Fibroblast of skin of right quadriceps (primary cell): ENCODE measurements at places on chromosomes 7 and 10.
A peak's percentile ranks its signal among the peaks of the same experiment; 100 is the strongest.

DNA sequence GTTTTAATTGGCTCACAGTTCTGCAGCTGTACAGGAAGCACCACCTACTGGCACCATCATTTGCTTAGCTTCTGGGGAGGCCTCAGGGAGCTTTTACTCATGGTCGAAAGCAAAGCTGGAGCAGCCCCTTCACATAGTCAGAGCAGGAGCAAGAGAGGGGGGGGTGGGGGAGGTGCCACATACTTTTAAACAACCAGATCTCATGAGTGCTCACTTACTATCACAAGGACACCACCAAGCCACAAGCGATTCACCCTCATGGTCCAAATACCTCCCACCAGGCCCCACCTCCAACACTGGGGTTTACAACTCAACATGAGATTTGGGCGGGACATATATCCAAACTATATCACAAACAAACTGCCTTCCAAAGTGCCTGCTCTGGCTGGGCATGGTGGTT, 31.7 kb upstream of the SLC18A3 start:
- no peak for DNase-seq

GRCh38 chr7:71504697-71505441, 372.9 kb downstream of the GALNT17 start:
- no peak for DNase-seq

- no peak for DNase-seq
Observed at GRCh38 chr7:116087291-116087690, 56.7 kb upstream of the TFEC start.

DNA sequence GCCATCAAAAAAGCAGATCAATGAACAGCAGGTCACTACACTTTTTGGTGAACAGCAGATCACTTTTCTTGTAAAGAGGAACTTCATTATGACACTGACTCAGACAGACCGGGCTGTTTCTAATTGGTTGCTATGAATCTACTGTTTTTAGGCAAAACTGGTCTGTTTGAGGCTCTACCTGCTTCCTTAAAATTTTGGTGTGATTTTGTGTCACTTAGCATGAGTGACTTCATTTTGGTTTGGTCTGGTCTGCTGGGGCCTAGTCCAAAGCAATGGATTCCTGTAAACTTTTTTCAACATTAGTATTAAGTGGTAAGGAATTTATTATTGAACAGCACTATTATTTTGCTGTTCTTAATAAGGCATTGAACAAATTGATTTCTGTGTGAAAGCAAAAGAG, 41.8 kb upstream of the C10orf71 start:
- DNase-seq, result no peak

DNA sequence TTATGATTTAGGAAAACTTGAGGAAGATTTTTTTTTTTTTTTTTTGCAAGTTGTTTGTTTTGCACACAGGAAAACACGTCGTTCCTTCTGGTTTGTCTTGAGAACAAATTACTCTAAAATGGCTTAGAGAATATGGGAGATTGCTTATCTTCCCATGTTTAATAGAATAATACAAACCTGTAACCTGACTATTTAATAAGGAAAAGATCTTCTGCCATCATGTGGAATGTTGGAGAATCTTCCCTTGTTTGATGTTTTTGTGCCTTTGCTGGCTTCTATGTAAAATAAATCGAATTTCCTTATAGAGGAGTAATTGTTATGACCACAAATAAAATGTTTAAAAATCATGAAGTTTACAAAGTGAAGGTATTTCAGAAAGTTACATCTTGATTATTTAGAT, 818.8 kb downstream of the GATA3 start:
- DNase-seq, result no peak

GRCh38 chr10:35463878-35464277, 127.6 kb downstream of the CCNY start:
- no peak for DNase-seq

- peak; percentile 51 for DNase-seq
Observed at GRCh38 chr10:17085011-17085725, 44.4 kb downstream of the CUBN start.

DNA sequence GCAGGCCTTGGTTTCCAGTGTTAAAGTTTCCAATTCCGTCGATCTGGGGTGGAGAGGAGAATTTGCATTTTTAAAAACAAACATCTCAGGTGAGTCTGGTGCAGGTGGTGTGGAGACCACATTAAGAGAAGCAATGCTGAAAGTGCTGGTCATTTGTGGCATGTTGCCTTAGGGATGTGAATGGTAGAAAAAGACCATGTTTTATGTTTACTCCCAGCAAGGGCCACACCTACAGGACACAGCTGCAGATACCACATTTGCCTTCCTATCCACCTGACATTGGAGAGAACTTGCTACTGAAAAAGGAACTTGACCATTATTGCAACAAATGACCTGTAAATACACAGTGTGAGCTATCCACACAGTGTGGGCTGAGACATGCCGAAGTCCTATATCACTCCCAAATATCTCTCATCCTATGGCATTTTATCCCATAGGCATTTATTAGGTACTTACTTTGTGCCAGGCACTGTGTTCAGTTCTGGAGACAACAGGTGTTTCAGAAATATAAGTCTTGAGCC, 183.1 kb downstream of the NRP1 start:
- DNase-seq, result no peak

DNA sequence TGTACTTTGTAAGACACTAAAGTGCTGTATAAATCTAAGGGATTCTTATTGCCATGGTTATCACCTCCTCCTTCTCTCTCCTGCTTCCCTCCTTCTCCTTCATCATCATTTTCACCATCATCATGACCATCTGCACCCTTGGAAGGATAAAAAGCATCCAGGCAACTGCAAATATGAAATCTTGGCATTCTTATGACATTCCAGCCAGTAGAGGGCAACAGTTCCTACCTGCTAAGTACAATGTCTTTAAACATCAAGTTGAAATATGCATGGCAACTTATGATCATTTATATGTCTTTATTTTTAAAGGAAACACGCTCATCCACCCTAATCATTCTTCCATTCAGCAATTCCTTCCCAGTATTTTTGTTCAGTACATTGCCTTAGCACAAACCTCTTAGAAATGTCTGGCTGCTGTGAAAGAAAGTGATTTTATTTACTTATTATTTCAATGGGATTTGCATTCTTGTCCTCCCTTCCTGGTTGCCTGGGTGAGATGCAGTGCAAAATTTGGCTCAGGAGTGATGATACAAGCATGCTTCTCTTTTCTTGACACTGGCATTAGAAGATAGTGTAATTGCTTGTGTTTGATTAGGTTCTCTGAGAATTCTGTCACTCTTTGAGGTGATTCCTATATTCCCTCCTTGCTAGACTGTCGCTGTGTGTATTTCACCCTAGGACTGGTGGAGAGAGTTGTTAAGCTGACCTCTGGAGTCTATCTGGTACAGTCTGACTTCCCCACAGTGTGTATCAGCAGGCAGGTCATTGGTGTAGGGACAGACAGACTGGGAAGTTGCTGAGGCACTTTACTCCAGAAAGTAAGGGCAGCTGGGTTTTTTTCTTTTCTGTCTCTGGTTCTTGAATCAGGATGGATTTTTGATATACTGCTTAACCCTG, 188.5 kb upstream of the BMPER start:
- peak; percentile 65 for DNase-seq

GRCh38 chr10:77398558-77398957, 239.1 kb downstream of the KCNMA1 start:
- DNase-seq, result peak; percentile 47

GRCh38 chr10:86801995-86802394, 45.6 kb downstream of the BMPR1A start:
- no peak for DNase-seq

DNA sequence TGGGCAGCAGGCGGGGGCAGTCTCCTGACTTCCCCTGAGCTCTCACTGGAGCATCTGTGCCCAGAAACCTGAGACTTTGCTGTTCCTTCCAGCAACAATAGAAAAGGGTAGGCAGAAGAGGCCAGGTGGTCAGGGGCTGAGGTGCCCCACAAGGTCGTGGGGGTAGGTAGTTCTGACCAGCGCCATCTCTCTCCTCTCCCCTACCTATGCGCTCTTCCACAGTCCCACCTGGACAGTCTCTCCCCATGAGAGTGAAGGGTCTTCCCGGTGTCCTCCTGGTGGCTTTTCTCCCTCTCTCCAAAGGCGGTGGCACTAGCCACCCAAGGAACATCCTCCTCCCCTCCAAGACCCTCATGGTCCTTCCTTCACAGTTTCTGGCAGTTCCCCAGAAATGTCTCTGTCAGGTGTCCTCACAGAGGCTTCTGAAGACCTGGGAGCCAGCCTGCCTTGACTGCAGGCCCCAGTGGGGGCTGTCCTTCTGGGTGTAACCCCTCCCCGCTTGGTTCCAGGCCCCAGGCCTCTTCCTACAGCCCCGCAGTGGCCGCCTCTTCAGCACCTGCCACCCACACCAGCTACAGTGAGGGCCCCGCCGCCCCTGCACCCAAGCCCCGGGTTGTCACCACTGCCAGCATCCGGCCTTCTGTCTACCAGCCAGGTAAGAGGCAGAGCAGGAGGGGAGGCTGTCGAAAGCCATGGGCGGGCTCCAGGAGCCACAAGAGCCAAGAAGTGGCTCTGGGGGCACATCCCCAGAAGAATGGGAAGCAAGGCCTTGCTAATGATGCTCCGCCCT, 41.3 kb downstream of the LDB3 start:
- no peak for DNase-seq

- no peak for DNase-seq
Observed at GRCh38 chr10:86630079-86630478, 24.3 kb upstream of the OPN4 start.

DNA sequence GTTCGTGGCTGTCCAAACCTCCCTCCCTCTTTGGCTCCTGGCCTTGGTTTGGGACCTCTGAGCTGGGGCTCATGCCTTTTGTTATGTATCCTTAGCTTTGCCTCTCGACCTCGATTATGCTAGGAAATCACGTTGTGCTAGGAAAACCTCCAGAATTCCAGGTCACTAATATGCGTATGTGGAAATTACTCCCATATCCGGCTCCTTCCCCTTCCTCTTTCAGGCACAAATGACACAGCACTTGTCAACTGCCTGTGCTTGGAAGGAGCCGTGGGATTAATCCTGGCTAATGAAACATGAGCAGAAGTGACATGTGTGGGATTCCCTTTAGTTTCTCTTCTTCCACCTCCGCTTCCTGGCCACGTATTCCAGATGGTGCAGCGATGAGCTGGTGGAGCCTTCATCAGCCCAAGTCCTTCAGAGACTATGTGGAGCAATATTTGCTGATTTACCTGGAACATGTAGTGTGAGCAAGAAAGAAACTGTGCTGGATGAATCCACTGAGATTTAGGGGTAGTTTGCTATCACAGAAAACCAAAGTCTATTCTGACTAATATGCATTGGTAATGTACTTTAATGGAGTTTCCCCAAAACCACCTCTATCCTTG, 149.2 kb downstream of the REEP3 start:
- DNase-seq, result peak; percentile 54

DNA sequence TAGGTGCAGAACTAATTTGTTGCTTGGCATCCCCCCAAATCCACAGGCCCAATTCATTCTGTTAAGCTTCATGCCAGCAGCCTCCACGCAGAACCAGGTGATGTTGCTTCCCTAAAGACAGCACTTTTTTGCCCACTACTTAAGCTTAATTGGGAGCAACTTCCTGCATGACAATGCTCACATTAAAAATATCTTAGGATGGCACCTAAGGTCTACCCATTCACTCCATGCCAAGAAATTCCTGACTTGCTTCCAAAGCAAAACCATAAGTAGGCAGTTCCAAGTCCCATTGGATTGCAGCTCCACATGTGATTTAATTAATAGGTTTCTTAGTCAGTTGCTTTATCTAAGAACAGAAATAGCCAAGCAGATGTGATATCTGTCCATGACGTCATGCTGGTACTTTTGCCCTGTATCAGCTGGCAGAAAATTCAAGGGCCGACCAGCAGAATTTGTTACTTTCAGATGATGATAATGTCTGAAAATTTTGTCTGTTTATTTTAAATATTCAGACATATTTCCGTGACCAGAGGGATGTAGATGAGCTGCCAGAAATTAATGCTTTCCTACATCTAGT, 325.5 kb downstream of the LHFPL3 start:
- no peak for DNase-seq

GRCh38 chr10:125062227-125062913, 98.0 kb downstream of the CTBP2 start:
- DNase-seq, result no peak

DNA sequence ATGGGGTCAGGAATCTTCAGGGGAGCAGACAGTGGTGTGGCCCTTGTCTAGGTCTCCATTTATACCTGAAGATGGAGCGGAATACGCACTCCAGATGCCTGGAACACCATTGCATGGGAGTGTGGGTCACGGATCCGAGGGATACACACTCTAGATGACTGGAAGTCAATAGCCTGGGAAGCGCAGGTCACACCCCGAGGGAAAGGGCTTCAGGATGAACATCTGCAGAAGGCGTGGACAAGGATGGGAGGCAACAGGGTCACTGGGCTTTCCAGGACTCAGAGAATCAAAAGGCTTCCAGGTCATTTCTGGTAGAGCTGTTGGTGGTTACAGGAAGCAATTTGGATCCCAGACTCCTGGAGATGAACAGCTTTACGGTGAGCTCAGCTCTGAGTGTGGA, 382.2 kb upstream of the KLF6 start:
- DNase-seq, result no peak

DNA sequence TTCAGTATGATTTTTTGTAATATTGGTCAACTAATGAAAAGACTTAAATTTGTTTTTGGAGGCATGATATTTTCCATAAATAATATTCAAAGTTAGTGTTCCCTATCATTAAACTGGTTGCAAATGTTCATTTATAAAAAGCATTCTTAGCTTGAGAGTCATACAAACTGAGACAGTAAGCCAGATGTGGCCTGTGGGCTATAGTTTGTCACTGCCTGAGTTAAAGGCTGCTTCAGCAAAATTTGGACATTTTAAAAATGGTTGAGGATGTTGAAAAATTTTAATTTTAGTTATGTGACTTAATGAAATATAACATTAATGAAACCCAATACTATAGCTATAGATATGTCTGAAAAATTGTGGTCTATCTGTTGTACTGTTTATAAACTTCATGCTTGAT, 180.2 kb upstream of the CACNA2D1 start:
- peak; percentile 31 for DNase-seq

DNA sequence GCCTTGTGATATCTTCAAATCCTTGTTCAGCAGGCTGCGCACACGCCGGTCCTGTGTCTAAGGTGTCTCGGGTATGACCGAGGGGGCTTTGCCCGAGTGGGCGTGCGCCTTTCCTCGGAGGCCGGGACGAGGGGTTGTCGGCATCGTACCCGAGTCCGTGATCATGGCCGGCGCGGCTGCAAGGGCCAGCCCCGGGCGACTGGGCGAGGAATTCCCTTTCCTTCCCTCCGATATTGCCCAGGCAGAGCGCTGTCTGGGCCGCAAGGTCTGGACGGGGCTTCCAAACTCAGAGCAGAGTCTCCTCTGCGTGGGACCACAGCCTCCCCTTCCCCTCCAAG, 59.7 kb downstream of the ZNF467 start:
- no peak for DNase-seq

GRCh38 chr7:44977959-44978335, 868 bp downstream of the MYO1G start:
- DNase-seq, result no peak
